ENCODE measurements at places on chromosomes 5 and 9.
A peak's percentile ranks its signal among the peaks of the same experiment; 100 is the strongest.

DNA sequence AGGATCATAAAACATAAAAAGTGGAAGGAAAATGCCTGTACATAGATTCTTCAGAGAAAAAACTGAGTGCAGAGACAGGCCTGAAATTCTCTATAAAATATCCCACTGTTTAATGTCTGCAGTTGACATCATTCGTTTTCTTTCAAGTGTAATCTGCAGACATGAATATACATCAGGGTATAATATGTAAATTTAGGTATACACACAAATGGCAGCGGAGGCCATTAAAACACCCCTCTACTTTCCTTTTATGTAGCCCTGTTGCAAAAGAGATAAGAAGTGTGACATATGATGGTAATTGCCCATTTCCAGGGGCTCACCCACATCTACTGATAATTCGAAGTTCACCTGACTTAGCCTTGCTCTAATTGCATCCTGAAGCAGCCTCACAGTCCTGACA, 164.3 kb downstream of the SLC24A2 start:
- no peak for DNase-seq

- no peak for DNase-seq
Measured at GRCh38 chr5:149486726-149487635, 64.3 kb downstream of the CSNK1A1 start.

GRCh38 chr5:158812408-158812807, 287.3 kb downstream of the EBF1 start:
- DNase-seq, result peak; percentile 15

DNA sequence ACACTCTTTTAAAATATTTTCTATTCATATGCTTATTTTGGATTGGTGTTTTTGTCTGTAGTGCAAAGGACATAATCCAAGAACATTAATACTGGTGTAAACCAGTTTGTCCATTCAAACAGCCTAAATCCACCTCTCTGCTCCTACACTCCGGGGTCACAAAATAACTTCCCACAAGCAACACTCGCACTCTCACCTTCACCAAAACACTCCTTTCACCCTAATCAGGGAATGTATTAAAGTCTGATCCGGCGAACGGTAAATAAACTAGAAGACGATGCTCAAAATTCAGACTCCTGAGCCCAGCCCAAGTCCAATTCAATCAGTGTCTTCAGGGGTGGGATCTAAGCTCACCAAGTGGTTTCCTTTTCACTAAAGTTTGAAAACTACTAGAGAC, 649 bp downstream of the AP3B1 start:
- no peak for DNase-seq

- peak; percentile 9 for DNase-seq
Measured at GRCh38 chr5:179607160-179607931, 16.1 kb downstream of the HNRNPH1 start.

DNA sequence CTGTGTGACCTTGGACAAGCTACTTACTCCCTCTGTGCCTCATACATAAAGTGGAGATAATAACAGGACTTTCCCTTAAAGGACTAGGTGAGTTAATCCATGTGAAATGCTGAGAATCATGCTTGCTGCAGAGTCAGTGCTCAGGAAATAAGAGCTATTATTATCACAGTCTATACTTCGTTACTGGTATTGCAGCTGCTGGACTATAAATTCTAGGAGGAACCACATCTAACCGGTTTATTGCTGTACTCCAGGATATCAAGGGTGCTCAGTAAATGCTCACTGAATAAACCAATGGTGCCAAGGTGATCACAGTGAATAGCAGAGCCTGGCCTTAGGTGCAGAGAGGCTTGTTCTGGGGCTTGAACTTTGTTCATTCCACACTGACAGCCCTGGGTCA, 69.3 kb downstream of the HSPA4 start:
- no peak for DNase-seq

DNA sequence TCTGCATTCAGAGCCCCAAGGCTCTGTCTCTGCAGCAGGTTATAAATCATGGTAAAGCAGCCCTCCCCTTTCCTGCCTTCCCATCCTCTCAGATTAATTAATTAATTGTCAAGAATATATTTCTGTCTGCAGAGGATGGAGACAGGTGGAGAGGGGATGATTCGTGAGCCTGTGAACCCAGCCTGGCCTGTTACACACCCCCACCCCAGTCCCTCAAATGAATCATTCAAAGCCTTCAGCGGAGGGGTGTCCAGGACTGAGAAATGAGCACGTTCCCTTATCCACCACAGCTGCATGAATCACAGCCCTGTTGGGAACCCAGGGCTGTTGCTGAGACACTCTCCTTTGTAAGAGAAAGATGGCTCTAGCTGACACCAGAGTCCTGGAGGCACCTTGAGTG, 56.0 kb downstream of the NIPAL4 start:
- no peak for DNase-seq
